T-helper 9 cell (primary cell): ENCODE measurements at places on chromosomes 12 and 14.

DNA sequence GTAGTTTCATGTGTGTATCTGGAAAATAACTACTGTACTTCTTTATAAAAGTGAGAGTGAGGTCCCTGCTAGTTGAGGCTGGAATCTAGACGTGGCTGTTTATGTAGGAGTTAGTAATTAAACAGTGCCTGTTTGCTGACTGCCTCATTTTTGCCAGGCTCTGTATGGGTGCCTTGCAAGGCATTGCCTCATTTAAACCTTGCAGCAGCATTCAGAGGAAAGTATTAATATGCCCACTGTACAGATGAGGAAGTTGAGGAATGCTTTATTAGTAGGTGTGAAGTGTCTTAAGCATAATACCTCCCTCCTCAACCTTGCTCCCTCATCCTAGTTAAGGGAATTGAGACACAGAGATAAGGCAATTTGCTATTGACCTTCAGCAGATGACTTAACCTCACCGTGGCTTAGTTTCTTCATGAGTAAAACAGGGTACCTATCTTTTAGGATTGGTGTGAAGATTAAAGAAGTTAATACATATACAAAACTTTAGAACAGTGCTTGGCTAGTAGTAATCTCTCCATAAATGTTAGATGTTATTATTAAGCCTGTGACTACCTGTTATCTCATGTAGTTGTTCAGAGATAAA is 28.7 kb downstream of the PPM1A start:
- no peak for DNase-seq

- no peak for DNase-seq
Measured at GRCh38 chr14:42112108-42112507, 505.4 kb downstream of the LRFN5 start.

DNA sequence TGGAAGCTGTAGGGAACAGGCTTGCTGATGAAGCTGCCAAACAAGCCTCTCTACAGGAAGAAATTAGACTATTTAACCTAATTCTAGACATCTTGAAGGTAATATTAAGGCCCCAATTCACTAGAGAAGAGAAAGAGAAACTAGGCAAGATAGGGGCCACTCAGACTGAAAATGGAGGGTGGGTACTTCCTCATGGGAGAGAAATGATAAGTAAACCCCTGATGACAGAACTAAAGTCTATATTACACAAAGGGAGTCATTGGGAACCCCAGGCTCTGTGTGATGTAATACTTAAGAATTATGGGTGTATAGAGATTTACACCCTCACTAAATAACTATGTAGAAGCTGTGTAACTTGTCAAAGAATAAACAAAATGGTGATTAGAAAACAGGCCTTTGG is 64.3 kb downstream of the APOBEC1 start:
- no peak for DNase-seq

GRCh38 chr14:64689289-64689688 is 14.9 kb upstream of the PLEKHG3 start:
- DNase-seq, result no peak

DNA sequence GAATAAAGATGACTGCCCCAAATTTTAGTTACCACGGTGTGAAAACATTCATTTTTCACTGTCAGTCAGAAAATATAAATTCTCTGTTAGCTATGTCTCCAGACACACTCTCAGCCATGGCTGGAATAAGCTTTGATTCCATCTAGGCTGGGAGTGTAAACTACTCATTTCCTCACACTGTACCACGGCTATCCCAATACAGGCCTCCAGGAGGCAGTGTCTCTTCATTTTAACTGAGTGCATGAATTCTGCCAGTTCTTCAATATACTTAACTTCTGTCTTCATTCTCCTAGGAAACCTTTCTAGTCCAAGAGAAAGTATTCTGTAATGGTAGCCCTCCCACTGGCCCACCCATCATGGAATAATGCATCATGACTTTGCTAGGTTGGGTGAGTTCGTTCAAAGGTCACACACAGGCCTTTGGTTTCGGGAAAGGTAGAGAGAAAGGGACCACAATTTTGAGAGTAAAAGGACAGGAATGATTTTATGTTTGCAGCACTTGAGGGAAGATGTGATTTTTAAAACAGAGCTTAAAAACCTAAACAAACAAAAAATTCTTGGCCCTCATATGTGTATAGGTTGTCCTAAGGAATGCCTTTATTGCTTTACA is 381.1 kb downstream of the SEC23A start:
- no peak for DNase-seq

- no peak for DNase-seq
Measured at GRCh38 chr14:99035712-99036610, 236.0 kb downstream of the BCL11B start.

DNA sequence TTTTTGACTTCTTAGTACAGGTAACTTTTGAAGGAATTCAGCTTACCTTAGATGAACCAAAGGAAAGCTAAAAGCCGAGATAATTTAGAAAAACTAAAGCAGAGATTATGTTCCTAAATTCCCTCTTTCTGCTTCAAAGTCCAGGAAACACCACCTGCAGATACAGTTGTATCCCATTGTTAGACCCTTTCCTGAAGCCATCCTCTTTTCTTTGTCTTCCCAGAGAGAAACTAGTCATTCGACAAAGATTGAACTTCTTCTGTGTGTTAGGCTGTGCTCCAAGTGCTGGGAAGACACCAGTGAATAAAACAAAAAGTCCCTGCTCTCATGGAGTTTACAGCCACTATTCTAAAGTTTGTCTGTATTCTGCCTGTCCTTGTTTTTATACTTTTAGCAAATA is 29.3 kb downstream of the PPM1A start:
- no peak for DNase-seq

GRCh38 chr12:70784042-70784668 is 136.4 kb downstream of the PTPRR start:
- DNase-seq, result no peak

- no peak for DNase-seq
Measured at GRCh38 chr14:90624227-90624626, 192.0 kb downstream of the TTC7B start.

DNA sequence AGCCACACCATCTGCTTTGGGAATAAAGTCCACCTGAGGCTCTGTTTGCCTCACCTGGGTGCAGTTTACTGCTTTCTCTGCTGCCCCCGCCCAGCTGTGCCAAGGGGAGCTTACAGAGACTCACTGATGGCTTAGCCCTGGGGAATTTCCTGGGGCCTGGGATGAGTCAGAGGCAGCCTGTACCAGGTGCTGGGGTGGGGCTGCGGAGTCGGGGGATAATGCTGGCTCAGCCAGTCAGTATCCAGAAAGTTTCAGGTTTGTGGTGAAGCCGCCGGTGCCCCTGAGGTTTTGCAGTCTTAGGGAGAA is 22.3 kb downstream of the PLEKHG3 start:
- DNase-seq, result peak; percentile 59

GRCh38 chr14:99768381-99768780 is 24.8 kb upstream of the EML1 start:
- DNase-seq, result no peak

DNA sequence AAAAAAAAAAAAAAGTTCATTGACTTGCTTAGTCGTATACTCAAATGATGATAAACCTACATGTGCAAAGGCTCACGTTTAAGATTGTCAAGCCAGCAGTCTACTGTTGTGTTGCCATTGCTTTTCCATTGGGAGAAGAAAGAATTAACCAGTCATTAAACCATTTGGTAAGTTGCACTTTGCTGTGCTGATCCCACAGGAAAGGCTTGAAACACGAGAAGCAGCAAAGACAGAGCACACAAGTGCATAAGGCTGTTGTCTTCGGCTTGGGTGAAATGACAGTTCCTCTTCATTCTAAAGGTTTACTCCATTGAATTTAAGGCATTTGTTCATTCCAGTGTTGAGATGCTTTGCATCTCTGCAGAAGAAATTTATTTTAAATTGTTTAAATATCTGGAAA is 50.1 kb downstream of the ZC3H14 start:
- DNase-seq, result no peak

- no peak for DNase-seq
Measured at GRCh38 chr12:83349907-83350611, 663.4 kb downstream of the TMTC2 start.

GRCh38 chr12:93778306-93778705 is 101.1 kb downstream of the CRADD start:
- DNase-seq, result no peak

GRCh38 chr12:97260786-97261185 is 201.8 kb upstream of the RMST start:
- no peak for DNase-seq

GRCh38 chr12:81722004-81722403 is 37.1 kb downstream of the PPFIA2 start:
- DNase-seq, result no peak

- no peak for DNase-seq
Measured at GRCh38 chr12:72774023-72774422, 501.9 kb downstream of the TRHDE start.

- no peak for DNase-seq
Measured at GRCh38 chr12:128852885-128853599, at the start of gene GLT1D1. GLT1D1 (plus strand) TSS chr12:128853478; CDS start chr12:128853582, 104 bp downstream.

GRCh38 chr12:13167226-13167625 is 29.3 kb upstream of the EMP1 start:
- no peak for DNase-seq

- no peak for DNase-seq
Measured at GRCh38 chr12:30457621-30458289, 237.9 kb downstream of the IPO8 start.

DNA sequence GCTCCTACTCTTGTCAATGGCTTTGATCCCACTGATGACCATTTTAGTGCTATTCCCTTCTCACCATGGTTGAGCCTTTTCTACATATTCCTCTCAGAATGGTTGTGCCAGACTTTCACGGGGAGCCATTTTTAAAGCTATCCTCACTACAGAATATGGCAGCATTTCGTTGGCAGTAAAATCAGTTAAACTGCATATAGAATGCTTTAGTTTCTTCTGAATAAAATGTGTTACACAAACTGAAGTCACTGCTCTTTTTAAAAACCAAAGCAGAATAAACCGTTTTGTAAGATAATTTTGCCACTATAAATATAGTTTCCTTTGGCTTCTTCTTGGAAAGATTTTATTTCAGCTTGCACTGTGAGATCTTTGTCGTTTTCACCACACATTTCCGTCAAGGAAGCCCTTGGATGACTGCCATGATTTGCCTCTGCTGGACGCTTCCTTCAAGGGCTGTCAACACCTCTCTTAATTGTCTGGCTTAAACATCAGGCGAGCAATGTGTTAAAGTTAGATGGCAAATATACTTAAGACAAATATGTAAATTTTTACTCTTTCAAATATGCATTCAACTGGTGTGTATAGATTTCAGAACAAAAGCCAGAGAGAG is 624.2 kb downstream of the DIO2 start:
- DNase-seq, result no peak

DNA sequence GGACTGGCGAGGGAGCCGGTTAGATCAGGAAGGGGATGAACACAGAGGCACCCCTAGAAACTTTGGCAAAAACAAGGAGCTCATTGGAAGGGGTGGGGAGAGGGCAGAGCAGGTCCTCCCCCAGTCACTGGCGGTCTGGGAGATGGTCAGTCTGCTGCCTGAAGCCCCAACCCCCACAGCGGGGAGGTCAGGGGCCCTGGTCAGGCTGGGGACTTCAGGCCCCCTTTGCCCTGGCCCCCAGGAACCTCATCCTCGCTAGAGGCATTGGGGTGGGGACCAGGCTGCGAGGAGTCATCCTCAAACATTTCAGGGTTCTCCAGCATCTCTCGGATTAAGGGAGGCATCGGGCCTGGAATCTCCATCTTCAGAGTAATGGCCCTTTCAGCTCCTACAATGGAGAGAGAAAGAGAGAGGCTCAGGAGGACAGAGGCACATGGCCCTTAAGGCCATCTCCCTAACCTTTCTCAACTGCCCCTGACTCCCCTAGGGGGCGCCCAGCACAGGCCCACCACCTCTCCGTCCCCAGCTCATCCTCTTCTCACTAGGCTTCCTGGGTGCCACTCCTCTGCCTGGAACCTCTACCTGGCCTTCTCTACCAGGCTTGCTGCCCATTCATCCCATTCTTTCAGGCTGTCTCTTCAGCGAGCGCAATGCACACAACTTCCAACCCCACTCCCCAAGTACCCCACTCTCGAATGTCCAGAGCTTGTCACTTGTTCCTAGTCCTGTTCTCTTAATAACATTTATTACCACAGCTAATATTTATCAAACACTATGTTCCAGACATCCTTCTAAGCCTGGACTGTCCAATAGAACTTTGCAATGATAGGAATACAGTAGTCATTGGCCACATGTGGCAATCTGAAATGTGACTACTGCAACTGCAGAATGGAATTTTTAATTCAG is 4.7 kb upstream of the ITGB7 start:
- no peak for DNase-seq

GRCh38 chr14:79496701-79497100 is 714.6 kb downstream of the DIO2 start:
- DNase-seq, result no peak

DNA sequence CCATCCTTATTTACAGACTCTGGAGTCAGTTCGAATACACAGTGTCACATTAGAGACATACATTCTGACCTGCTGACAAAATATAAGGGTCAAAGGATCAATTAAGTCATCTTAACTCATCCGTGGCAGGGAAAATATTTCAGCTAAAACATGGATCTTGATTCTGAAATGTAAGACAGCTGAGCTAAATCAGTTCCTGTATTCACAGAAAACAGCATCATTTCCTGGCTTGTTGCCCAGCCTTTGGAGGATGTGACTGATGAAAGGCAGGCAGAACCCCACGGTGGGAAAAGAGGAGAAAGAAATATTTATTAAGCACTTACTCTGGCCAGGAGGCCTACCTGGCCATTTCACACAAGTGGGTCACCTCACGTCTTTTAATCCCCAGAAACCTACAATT is 101.9 kb downstream of the GAS2L3 start:
- DNase-seq, result no peak

DNA sequence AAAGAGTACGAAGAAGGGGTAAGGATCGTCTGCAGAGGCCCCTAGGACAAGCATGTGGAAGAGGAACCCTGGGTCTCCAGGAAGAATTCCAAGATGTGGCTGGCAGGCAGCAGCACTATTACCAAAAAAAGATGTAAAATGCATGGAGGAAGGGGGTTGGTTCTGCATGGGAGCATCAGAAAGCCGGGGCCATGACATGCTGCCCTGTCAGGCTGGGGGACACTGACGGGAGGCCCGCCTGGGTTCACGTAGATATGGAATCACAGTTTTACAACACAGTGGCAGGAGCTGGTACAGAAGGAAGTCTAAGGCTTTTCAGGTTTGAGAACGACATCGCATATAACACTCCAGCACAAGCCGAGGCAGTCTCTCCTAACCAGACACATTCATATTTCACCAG is 150.0 kb upstream of the GSC start:
- no peak for DNase-seq

- DNase-seq, result no peak
Measured at GRCh38 chr12:60259225-60259624, 663.4 kb downstream of the SLC16A7 start.

- DNase-seq, result no peak
Measured at GRCh38 chr14:53538316-53538881, 385.3 kb upstream of the DDHD1 start.

DNA sequence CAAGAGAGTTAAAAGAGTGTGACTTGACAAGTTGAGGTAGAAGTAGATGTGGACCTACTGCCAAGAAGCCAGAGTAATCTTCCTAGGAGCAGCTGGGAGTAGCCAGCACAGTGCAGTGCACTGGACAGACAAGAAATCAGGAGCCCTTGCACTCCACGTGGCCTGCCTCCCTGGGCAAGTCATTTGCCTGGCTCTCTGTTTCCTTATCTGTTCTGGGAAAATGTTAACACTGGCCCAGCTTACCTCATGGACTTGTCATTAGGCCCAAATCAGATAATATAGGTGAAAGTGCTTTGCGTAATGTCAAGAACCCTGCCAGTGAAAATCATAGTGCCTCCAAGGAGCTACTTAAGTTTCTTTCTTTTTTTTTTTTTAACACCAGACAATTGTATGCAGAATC is 19.2 kb downstream of the SLC7A8 start:
- no peak for DNase-seq

GRCh38 chr12:131543040-131543439 is 167.8 kb upstream of the SFSWAP start:
- no peak for DNase-seq
